ENCODE measurements at places on chromosomes 5 and 9.
A peak's percentile ranks its signal among the peaks of the same experiment; 100 is the strongest.

DNA sequence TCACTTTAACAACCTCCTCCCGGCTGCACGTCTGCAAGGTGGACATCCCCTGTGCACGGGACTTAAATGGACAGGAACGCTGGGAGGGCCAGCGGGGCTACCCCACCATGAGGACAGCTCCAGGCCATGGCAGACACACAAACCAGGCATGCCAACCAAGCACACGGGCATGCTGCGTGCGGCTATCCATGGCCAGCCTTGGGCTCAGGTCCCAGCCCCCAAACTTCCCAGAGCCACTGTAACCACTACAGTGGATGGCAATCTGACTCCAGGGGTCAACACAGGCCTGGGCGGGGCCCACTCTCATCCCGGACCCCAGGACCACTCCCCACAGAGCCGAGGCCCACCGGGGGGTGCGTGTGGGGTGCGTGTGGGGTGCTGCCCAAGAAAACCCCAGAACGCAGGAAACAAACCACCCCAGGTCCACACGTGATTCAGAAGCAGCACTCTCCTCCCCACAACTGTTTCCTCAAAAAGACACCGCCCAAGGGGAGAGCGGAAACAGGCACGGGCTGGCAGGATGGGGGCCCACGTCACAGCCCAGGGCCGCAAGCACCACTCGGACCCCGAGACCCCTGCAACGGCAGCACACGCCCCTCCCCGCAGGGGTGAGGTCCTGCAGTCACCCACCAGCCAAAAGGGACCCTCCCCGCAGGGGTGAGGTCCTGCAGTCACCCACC, 7.4 kb downstream of the SLC12A7 start:
- no peak for DNase-seq

- no peak for DNase-seq
These were observed 711 bp downstream of the PGGT1B start for GRCh38 chr5:115262011-115262320.

GRCh38 chr5:147893820-147894219, 12.5 kb downstream of the C5orf46 start:
- DNase-seq: peak; percentile 84

GRCh38 chr5:33941090-33941489, 4.9 kb downstream of the RXFP3 start:
- no peak for DNase-seq

DNA sequence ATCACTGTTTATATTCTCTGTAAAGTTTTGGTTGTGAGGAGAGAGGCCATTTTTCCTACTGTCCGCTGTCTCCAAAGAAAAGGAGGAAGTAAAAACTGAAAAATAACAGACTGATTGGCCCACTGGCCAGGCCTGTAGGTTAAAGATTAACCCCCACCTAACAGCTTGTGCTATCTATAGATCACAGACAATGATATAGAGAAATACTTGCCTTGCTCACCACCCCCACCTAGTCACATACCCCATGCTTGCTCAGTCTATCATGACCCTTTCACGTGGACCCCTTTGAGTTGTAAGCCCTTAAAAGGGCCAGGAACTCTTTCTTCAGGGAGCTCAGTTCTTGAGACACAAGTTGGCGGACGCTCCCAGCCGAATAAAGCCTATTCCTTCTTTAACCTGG, 357.4 kb downstream of the PRDM9 start:
- no peak for DNase-seq

DNA sequence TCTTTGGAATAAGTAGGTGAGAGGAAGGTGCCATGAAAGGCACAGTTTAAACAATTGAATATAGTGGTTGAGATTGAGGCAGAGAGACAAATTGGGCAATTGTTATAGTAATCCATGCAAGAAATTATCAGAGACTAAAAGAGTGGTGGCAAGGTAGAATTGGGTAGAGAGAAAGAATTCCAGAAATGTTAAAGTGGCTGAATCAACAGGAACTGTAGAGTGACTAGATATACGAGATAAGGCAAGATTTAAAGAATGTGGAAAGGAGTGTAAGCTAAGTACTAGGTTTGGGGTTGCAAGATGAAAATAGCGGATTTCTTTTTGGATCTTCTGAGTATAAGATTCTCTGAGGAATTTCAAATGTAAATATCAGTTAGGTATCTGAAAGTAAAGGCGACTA, 285.2 kb downstream of the DMRTA1 start:
- DNase-seq: no peak

GRCh38 chr5:112703866-112704820, 33.5 kb upstream of the APC start:
- DNase-seq: peak; percentile 80

Measured in endothelial cell of umbilical vein (primary cell).